ENCODE measurements at places on chromosomes 16 and 17.

DNA sequence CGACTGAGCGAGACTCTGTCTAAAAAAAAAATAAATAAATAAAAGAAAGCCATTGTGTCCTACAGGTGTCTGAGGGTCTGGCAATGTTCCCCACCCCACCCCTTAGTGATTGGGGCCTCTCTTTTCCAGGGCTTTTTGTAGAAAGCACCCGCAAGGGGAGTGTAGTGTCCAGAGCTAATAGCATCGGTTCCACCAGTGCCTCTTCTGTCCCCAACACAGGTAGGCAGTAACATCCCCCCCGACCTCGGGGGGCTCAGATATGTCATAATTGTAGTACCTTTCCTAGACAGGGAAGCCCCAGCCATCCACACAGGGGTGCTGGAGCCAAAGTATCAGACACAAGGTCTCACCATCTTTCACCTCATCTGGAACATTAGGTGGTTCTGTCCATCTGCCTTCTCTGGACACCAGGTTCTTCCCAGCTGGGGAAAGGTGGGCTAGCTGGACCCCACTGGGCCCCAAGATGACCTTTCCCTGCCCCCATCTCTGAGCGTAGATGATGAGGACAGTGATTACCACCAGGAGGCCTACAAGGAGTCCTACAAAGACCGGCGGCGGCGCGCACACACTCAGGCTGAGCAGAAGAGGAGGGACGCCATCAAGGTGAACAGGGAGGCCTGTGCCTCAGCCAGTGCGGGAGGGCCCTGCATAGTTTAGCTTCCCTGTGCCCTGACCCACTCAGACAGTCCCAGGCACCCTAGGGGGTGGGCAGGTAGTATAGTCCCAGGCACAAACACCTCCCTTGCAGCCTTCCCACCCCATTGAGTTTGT is 1.6 kb downstream of the MLX start:
- no peak for DNase-seq

- no peak for DNase-seq
These were observed 97.0 kb upstream of the DNAH17 start for GRCh38 chr17:78674156-78674555.

GRCh38 chr17:64635647-64636305 is 26.3 kb downstream of the SMURF2 start:
- no peak for DNase-seq

GRCh38 chr17:53659181-53659580 is 163.5 kb upstream of the KIF2B start:
- no peak for DNase-seq

GRCh38 chr17:58232707-58233156 is 5.7 kb upstream of the LPO start:
- no peak for DNase-seq

DNA sequence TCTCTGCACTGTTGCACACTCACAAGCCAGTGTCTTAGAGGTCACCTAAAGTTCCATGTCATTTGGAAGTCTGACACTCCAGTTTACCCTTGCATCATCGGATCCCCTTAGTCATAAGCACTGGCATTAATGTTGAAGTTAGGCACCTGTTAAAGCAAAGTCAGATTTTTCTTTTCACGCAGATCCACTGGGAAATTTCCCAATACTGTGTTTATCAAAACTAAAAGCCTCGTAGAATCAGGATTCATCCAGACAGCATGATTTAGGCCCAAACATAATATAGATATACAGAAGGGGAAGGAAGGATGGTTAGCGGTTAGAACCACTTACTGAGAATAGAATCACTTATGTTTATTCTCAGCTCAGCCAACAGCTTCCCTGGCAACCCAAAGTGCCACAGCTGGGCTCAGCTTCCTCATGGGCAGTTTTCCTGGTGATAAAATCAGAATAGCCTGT is 30.1 kb upstream of the HAPSTR1 start:
- peak; percentile 18 for DNase-seq

- DNase-seq = peak; percentile 72
These were observed 9.0 kb downstream of the SLC5A10 start for GRCh38 chr17:18960803-18961511.

DNA sequence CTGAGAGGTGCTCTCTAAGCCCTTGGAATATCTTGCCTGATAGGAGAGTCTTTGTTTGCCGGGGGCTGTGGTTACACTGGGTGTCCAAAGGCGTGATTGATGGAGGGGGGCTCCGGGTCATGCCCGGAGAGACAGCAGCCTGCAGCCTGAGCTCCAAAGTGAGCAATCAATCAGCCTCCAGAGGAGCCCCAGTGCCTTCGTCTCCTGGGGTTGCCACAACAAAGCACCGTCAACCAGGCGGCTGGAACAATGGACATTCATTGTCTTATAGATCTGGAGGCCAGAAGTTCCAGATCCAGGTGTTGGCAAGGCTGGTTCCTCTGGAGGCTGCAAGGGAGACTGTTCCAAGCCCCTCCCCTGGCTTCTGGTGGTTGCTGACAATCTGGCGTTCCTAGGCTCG is 24.0 kb upstream of the GINS2 start:
- DNase-seq = no peak

GRCh38 chr17:56262803-56263202 is 109.5 kb downstream of the ANKFN1 start:
- DNase-seq = no peak

DNA sequence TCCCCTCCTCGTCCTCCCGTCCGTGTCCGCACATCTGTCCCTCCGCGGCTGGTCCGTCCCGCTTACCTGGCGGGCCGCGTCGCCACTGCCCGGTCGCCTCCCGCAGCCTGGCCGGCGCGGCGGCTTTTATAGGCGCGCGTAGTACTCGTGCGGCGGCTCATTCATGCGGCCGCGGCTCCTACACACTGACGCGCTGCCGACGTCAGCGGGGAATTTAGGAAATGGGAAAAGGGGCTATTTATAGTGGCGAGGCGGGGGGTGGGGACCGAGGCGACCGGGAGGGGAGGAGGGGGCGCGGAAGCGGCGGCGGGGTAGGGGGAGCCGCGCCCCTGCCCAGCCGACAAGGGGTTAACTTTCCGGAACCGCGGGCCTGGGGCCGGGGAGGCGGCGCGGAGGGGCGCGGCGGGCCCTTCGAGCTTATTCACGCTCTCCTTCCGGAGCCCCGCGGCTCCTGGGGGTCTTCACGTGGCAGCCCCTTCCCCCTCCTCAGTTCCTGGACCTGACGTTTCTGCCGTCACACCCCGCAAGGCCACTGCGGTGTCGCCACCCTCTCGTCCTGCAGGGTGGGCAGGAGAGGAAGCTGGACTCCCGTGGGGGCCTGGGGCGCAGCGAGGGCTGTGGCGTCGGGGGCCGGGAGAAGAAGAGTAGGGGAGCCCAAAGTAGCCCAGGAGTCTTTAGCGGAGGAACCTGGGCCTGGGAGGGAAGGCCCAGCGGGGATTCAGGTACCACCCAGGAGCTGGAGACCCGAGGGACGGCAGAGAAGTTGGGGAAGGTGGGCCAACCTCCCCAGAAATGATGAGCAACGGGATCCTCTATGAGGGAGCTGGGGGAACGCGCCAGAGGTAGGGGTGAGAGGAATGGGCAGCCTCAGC is 3.6 kb upstream of the HIC1 start:
- no peak for DNase-seq

DNA sequence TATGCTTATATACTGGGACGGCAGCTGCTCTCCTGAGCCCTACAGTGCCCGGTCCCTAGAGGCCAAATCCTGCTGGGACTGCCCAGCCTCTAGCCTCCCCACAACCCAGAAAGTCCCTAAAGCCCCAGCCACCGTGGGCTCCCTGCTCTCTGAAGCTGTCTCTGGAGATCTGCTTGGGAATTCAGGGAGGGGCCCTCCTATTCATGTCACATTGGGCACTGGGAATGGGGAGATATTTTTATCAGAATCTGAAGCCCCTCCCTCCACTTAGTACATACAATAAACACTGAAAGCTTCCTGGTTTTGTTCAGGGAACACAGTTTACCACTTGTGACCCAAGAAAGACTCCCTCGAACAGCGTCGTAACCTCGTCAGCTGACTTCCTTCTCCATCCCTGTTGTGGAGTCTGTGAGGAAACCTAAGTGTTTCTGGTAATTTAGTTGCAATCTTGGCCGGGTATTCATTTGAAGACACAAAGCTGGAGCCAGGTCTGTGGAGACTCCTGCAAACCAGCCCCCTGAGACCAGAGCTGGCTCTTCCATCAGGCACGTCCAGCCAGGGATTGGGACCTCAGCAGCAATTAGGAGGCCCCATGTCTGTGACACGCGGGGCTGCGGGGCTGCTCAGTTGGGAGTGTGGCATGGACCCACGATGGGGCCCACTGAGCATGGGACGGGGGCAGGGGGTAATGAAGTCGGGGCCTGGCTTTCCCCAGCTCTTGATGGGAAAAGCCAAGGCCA is 38.5 kb downstream of the PGS1 start:
- DNase-seq = peak; percentile 31

- DNase-seq = no peak
These were observed 103.8 kb downstream of the SSH2 start for GRCh38 chr17:29826114-29826692.

DNA sequence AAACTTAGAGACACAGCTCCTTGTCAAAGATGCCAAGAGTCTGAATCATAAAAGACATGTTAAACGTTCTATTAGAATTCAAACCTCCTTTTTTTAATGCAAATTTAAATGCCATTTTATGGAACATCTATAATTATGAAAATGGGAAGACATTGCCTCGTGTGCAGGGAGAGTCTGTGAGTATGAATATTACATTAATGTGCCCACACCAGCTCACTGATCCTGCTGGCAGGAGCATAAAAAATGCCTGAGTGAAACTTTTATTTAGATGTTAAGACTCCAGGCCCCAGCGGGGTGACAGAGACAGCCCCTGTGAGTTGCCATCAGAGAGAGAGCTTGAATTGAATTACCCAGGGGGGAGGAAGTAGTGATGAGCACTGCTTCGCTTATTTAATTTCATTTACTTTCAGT is 84.8 kb downstream of the SNX11 start:
- DNase-seq = no peak

DNA sequence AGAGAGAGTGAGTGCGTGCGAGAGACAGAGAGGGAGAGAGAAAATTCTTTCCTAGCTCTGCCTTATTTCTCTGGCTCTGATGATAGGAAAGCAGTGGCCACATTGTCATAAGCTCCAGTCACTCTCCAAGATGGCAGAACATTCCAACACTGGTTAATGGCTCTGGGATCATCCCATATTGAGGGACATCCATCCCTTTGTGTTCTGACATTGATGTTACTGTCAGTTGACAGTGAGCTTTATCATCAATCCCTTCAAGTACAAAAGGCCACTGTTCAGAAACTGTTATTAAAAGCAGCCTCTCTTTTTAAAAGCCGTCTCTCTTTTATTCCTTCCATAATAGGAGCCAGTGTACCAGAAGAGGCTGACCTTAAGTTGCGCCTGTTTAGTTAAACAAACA is 1084.9 kb upstream of the RBFOX1 start:
- no peak for DNase-seq

- no peak for DNase-seq
These were observed 53.9 kb downstream of the TNRC6C start for GRCh38 chr17:78012428-78012827.

DNA sequence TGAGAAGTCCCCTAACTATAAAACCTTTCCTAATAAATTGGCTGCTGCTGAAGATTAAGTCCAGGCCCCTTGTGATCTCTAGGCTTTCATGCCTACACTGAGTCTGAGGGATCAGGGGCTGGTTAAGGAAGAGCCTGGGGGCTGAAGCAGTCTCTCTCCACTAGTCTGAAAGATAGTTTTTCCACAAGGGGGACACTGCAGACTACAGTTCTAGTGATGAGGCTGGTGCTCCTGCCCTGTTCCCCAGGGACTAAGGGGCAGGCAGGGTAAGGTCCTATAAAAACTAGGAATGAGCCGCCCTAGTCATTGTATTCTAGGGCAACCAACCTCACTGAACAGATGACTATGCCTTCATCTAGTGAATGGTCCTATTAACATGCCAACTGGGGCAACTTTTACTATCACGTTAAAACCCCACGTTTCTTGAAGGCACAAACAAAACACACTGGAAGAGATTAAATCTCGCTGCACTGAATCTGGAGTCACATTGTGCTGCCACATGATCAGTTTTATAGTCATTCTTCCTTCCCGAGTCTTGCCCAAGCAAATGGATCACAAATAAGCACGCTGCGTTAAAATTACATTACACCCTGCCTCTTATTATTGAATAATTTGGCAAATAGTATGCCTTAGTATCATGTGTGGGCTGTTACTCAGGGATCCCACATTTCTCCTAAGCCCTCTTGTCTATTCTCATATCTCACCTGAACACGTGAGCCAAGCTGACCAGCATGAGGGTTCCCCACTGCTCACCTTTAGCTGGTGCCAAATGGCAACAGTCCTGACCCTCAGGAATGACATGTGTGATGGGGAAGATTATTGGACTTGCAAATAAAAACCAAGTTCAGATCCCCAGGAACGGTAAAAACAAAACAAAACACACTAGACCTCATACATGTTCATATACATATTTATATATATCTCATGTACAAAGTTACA is 95.4 kb upstream of the TOB1 start:
- no peak for DNase-seq

GRCh38 chr17:81056312-81056711 is 21.4 kb downstream of the BAIAP2 start:
- no peak for DNase-seq

- DNase-seq = no peak
These were observed 173.8 kb downstream of the C16orf78 start for GRCh38 chr16:49547448-49547847.

DNA sequence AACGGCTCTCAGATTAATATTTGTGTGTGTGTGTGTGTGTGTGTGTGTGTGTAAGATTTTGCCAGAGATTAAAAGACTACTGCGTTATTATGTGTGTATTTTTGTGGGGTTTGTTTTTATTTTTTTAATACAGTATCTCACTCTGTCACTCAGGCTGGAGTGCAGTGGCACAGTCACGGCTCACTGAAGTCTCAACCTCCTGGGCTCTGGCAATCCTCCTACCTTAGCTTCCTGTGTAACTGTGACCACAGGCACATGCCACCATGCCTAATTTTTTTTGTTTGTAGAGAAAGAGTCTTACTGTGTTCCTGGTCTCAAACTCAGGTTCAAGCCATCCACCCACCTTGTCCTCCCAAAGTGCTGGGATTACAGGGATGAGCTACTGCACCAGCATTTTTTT is 87.2 kb downstream of the CYB561 start:
- no peak for DNase-seq

DNA sequence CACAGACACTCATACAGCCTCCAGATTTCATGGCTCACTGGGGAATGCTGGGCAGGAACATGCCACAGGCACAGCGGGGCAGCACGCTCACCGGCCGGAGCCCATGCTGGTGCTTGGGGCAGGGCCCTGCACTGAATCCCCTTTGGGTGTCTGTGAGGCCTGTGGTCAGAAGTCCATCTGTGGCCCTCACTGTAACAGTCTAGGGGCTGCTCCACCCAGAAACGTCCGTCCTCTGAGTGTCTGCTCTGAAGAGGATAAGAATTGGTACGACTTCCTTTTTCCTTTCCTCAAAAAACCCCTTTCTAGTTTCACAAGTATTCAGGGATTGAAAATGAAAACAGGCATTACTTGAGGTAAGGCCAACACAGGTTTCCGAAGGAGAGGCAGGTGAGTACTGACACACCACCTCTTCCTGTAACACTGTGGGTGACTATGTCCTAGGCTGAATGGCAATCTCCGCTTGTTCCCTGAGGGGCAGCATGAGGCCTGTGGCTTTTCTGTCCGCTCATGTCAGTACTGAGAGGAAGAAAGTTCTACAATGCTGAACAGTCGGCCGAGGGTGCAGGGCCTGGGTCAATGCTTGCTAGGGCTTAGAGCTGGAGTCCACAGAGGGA is 42.5 kb downstream of the TMEM11 start:
- no peak for DNase-seq

GRCh38 chr17:32910769-32911168 is 17.2 kb upstream of the TMEM98 start:
- no peak for DNase-seq

GRCh38 chr17:46719891-46720290 is 98.6 kb downstream of the WNT3 start:
- DNase-seq = no peak
